ENCODE measurements at places on chromosomes 3 and 15.

GRCh38 chr3:31170932-31171670 lies 276.6 kb upstream of the GADL1 start:
- DNase-seq: no peak

DNA sequence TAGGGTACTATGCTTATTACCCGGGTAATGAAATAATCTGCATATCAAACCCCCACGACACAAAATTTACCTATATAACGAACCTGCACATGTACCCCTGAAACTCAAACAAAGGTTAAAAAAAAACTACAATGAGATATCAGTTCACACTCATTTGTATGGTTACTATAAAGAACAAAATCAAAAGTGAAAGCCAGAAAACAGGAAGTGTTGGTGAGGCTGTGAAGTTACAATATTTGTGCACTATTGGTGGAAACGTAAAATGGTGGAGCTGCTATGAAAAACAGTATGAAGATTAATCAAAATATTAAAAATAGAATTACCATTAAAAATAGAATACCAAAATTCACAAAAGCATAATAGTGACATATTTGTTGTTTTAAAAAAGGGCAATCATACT lies 128.9 kb downstream of the ZIC1 start:
- no peak for DNase-seq

- no peak for DNase-seq
Measured at GRCh38 chr15:46408312-46408711, 773.5 kb downstream of the SQOR start.

GRCh38 chr15:45288947-45289346 lies 36.9 kb downstream of the SLC28A2 start:
- no peak for DNase-seq

DNA sequence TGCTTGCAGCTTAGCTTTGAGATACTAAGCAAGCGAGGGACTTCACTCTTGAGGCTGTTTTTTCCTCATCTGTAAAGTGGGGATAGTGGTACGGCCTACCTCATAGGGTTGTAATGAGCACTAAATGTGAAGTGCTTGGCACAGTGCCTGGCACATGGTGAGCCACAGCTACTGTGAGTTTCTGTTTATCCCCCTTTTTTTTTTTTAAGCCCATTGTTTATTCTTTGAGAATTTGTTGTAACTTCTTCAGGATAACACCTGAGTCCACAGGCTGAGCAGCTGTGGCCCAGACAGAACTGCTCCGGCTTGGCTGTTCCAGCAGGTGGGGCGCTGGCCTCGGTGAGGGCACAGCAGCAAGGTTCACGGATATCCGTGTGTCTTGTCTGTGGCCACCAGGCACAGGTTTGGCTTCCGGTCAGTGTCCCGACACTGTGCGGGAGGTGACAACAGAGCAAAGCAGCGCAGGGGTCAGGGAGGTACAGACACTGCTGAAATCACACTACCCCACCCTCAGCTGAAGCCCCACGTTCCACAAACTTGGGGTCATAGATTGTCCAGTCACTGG lies 7.3 kb upstream of the ISG20 start:
- no peak for DNase-seq

Measured in activated CD8-positive, alpha-beta memory T cell treated with anti-CD3 and anti-CD28 coated beads, Interleukin-2, amount 10 ng/mL, durations not matched to agents 7 days and 5 days (primary cell).